ENCODE measurements at places on chromosomes 16 and 17.

GRCh38 chr16:28291651-28292626 is at the start of gene SBK1:
TSS of gene SBK1 (plus strand) at chr16:28292525. CDS start at chr16:28317392, 24,867 bp downstream.
- peak; percentile 56 for DNase-seq

DNA sequence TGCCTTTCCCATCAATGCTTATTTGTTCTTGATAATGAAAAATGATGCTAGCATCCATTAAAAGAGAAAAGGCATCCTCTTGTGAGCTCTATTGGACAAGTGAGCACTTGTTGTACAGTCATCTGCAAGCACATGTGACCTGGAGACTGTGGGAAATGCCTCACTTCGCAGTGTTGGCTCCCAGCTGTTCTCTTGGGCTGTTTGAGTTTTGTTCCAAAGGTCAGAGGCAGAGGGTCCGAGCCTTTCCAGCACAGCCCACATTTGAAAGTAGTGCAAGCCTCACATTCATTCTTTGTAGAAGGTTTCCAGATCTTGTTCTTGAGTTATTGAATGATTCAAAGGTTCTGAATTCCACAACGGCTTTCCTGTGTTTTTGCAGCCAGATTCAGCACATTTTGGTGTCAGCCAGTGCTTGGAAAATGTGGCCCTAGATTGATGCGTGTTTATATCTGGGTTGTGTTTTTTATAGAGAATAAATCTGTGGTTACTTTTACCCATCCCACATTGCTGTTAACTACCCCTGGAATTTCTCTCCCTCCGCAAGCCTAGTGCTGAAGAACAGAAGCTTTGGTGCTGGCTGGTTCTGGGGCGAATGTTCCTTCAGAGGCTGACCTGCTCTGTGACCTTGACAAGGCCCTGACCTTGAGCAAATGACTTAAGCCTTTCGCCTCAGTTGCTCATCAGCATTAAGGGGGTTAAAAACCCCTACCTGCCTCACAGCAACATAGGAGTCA is 49.8 kb downstream of the CDH1 start:
- DNase-seq: no peak

GRCh38 chr16:52591934-52592592 is 45.1 kb upstream of the TOX3 start:
- no peak for DNase-seq

GRCh38 chr16:77584205-77584859 is 138.0 kb upstream of the NUDT7 start:
- DNase-seq: no peak

- no peak for DNase-seq
Observed at GRCh38 chr17:47934856-47935255, 6.5 kb upstream of the PNPO start.

- peak; percentile 84 for DNase-seq
Observed at GRCh38 chr17:7687072-7687907, at the start of gene TP53. TSS of gene TP53 (minus strand) at chr17:7687490. CDS start at chr17:7676594, 10,896 bp downstream.

DNA sequence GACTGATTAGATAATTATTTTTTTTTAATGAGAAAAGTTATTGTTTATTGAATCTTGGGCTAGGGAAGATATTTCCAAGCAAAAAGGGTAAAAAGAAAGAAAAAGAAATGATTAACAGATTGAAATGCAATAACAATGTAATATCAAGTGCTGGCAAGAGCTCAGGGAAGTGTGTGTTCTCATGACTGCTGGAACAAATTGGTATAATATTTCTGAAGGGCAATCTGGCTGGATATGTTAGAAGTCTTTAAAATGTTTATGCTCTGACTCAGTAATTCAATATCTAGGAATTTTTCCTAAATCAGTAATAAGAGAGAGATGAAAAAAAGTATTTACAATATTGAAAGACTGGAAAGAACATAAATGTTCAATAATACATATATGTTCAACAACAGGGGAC is 7.6 kb upstream of the ZNF624 start:
- no peak for DNase-seq

DNA sequence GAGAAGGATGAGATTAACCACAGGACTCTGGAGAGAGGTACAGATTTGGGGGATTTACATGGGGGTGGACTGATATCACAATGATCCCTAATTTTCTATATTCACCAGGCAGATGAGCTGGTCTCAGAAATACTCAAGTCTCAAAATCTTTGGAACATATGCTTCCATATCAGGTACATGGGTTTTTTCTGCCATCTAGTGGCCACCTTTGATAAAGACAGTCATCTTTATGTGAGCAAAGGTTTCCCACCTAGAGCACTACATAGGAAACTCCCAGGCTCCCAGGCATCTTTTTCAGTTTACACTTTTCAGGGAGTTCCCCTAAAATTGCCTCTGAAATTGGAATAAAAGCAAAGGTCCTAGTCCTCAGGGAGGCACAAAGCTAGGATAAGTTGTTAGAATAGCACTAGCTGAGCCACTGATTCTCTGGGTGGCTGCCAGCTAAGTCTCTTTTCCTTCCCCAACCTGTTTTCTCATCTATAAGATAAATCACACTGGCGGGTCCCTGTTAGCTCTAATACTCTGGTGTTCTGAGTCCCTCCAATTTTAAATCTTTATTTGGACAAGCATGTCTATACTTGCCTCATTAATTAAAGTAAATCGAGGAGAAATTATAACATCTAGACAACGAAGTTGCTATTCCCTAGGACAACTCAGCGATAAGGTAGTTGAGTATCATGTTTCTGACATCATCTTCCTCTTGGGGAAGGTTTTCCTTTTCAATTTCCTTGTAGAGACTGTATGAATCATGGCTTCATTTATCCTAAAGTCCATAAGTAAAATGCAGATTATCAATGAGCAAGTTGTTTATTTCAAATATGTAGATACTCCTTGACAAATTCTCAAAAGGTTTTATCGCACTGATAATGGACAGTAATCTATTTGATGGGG is 19.0 kb upstream of the MON1B start:
- DNase-seq: no peak

DNA sequence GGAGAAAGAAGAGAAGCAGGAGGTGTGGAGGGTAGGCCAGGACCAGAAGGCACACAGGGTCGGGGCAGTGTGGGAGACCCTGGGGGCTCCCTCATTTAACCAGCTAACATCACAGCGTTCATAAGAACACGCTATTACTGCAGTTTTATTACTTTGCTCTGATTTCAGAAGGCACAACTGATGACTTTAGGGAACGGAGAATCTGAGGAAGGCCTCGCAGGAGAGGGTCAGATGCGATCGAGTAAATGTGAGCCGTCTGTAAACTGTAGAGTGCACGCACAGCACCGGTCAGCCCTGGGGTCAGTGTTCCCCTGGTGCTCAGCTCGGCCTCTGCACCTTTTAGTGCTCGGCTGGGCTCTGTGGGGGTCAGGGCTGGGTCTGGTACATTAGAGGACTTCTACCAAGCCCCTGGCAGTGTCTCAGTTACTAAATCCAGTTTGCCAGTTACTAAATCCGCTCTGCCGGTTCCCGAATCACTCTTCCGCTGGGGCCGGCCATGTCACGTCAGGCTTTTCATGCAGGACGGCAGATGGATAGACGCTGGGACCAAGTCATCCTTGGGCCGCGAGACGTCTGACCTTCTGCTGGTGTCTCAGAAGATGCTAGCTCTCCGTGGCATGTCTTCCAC is 325.9 kb downstream of the SEC14L1 start:
- no peak for DNase-seq

DNA sequence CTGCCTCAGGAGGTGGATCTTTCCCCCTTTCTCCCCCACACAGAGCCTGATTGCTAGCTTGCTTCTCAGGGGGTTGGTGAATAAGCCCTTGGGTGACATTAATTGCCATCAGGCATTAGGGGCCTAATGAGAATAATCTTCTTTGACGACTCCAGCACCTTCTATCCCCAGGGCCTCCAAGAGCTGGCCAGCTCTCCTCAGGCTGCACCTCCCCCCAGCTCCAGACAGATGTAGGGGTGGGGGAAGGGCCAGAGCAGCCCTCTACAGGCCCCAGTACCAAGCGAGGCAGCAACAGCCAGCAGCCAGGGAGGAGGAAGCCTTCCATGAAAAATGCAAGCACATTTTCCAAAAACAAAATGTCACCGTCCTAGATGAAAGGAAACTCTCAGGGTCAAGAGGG is 1.4 kb upstream of the TMEM132E start:
- DNase-seq: no peak

DNA sequence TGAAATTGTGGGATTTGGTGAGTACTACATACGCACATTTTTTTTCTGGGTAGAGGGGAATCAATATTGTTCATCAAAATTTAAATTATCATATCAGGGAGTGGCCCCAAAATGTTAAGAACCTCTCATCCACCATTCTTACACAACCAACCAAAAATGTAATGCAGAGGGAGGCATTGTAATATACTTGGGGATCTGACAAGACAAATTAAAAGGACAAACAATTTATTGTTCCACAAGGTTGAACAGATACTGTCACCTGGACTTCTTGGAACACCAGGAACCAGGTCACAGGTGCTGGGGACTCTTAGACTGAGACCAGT is 14.7 kb upstream of the HOXB9 start:
- no peak for DNase-seq

GRCh38 chr16:20918486-20919239 is 18.1 kb downstream of the LYRM1 start:
- DNase-seq: no peak
